ENCODE measurements at places on chromosomes 6 and 20.

DNA sequence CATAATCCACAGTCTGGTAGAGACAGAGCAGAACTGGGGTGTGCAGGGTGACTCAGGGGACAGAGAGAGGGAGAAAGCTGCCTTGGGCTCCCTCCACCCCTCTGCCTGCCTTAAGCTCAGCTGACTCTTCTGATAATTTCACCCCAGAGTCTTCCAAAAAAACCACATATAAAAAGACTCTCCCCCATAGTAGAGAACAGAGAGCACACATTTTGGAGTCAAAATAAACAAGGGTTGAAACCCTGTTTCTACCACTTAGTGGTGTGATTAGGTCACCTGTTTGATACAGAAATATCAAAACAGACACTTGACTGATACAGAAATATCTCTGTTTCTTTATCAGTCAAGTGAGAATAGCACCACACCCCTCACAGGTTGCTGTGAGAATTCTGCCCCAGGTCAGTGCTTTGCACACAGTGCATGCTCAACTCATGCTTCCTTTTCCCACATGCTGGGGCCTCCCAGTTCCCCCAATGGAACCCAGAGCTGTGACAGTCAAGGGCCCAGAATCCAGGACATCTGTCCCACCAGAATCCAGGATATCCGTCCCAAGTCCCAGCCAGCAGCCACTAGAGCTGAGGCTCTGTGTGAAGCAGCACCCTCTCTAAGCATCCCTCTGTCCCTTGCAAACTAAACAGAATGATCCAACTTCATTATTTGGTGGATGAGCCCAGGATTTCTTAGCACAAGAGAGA, 1.2 kb downstream of the TREML2 start:
- peak; percentile 79 for ATAC-seq

- ATAC-seq: no peak
These were observed 9.4 kb upstream of the OCSTAMP start for GRCh38 chr20:46559685-46560440.

DNA sequence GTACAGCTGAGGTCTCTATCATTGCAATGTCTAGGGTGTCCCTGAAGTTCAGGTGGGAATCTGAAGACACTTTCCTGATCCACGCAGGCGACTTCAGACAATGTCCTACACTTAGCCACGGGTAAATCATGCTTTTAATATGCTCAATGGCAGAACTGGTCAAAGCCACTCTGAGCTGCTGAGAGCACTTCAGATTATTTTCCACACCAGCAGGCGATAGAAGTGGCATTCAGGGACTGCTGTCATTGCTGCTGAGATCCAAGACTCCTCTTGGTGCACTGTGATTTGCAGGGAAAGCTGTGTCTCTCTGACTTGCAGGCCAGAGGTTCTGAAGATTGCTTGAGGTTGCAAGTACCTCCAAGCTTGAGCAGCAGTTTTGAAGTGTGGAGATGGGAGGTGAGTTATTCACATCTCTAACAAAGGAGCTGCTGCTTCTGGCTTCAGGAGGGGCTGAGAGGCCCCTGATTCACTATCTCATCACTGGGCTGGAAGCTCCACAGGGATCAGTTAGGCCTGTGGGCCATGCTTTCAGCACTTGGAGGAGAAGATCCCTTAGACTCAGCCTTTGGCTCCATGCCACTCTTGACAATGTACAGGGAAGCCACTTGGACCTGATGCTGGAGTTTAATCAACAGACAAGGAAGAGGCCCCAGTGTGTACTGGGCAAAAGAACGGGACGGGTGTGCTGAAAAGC, 2.9 kb upstream of the SSTR4 start:
- ATAC-seq: no peak

GRCh38 chr20:5807431-5807830, 57.2 kb downstream of the SHLD1 start:
- ATAC-seq: no peak

DNA sequence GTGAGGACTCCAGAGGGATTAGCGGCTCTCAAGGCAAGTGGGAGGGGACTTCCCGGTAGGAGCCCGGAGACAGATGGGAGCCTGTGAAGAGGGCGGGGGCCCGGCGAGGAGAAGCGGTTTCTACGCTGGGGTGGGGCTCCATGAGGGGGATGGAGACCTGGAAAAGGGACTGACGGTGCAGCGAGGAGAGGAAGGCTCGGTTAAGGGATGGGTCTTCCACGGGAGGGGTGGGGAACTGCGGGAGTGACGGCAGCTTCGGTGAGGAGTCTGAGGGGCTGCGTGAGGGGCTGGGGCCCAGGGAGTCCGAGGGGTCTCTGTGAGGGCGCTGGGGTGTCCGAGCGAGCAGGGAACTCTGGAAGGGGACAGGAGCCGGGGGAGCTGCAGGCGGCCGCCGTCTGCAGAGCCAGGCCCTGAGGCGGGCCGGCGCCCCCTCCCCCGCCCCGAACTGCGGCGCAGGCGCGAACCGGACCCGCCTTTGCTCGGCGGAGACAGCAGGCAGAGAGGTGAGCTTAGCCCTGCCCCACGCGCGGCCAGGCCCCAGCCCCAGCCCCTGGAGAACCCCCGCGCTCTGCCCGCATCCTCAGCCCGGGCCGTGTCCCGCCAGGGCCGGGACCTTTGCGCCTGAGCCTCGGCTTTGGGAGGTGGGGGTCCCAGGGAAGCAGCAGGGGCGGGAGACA, at the start of gene NRSN2:
NRSN2 (plus strand) TSS at position 472 of the 677 bp plus-strand sequence. CDS start 2,533 bp downstream, outside the sequence.
- ATAC-seq: peak; percentile 61

GRCh38 chr20:50050660-50051308, 62.2 kb downstream of the UBE2V1 start:
- no peak for ATAC-seq

GRCh38 chr6:15739353-15739752, 76.5 kb upstream of the DTNBP1 start:
- ATAC-seq: no peak

GRCh38 chr6:125528621-125529041, 220.8 kb upstream of the HEY2 start:
- no peak for ATAC-seq

Data from activated T-helper 17 cell treated with anti-CD3 and anti-CD28 coated beads, Interleukin-2, amount 50 U/mL, for 72 hours (primary cell).